ENCODE measurements at places on chromosomes 7 and 10.

DNA sequence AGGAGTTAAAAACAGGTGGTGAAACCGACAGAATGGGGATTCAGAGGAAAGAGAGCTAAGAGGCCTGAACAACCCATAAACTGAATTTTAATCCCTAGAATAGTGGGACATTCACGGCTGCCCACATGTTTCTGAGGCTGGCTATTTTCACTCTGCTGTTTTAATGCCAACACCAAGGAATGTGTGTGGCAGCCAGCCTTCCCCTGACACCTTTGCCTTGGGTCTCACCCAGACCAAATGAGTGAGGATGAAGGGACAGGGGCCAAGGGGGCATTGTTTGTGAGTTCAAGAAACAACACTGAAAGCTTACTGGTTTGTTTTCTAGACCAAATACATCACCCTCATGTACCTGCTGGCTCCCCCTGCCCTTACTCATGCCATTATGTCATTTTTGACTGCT, 164.3 kb downstream of the JAZF1 start:
- no peak for ATAC-seq

GRCh38 chr7:128807191-128807590, 15.4 kb downstream of the CCDC136 start:
- no peak for ATAC-seq

DNA sequence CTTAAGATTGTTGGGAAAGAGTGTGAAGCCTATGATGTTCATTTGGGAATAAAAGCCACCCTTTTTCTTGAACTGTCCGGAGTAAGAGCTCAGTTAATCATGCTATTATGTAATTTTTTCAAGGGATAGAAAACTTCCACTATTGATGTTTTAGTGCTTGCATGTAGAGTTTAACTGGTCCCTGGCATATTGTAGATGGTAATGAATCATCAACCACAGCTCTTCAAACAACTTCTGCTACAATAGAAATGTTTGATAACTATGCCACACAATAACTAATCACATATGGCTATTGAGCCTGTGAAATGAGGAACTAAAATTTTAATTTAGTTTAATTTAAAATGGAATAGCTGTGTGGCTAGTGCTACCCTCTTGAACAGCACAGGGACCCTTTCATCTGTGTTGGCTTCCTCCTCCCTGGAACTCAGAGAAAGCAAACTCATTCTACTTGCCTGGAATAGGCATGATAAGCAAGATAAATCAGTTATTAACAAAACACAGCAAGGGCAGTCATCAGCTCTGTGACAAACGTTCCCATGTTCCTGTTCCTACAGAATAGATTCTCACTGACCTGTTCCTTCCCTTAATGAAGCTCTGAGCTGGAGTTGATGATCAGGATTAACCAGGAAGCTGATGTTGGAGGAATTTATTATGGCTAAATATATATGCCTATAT, 4.9 kb upstream of the SRI start:
- no peak for ATAC-seq

GRCh38 chr7:801940-802381, 30.3 kb upstream of the SUN1 start:
- peak; percentile 84 for ATAC-seq

DNA sequence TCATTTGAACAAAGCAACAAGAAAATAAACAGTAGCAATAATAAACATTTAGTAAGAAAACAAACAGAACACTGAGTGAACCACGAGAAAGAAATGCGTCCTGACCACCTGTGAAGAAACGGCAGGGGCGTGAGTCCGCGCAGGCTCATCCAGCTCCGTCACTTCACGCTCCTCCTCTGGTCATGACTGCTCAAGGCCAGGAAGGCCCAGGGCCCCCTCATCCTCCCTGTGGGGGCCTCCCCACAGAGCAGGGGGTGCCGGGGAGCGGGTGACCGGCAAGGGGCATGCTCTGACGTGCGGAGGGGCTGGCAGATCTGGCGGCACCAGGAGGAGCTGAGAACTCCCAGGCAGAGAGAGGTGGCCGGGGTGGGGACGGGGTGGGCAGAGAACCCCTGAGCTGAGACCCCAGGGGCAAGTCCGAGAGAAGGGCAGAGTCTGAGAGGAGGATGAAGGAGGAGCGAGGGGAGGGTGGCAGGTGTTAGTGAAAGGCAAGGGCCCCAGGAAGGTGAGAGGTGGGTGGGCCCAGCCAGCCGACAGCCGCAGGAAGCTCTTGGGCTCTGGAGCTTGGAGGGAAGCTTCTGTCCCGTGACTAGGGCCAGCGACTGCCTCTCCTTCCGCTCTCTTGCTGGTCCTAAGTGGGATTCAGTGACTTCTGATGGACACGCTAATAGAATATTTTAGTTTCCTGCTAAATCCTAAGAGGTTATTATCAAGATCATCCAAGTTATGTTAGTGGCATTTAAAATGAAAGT, 223.9 kb downstream of the TCERG1L start:
- no peak for ATAC-seq
